ENCODE measurements at places on chromosomes 3 and 15.

DNA sequence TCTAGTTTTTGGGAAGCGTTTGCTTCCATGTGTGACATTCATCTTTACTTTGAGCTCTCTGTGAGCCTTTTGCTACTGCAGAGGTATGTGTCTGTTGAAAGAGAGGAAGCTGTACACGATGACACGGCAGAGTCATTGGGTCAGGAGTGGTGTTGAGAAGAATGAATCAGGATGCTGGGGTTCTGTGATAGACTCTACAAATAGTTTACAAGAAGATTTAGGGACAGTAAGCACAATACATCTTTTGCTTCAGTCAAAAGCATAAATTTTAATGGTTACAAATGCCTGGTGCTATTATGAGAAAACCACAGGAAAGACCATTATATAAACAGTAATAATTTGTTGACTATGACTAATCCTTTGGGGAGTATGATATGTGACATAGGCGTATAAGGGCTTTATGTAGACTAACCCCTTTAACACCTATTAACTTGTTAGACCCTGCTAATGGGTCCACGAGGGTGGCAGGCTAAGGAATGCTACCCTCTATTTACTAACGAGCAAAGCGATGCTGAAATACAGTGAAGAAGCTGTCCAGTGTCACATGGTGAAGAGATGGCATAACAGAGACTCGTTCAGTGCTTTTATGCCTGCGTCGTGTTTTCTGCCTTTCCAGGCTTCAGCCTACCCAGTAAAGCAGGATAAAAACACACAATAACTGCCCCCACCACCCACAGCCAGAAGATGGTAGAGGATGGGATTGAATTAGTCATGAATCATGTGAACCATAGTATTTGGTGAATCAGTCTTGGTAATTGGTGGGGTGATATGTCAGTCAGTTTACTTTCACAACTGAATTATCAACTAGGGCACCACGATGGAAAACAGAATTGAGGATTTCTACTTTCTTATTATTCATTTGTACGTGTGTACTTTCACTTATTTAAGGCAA, 118.8 kb downstream of the LPP start:
- H3K4me1 ChIP-seq = peaks cover 67% of the 10 kb centered on the region
- DNase-seq = no peak
- no peaks in the 10 kb centered on the region for H3K27me3 ChIP-seq

- H3K4me1 ChIP-seq = peaks cover 20% of the 10 kb centered on the region
- peak overlapping the region; percentile 91 for H3K4me3 ChIP-seq
- H3K36me3 ChIP-seq = no peaks in the 10 kb centered on the region
- peak overlapping the region; percentile 91 for H3K27ac ChIP-seq
- peak; percentile 66 for DNase-seq
Observed at GRCh38 chr15:68054628-68055223, 611 bp downstream of the PIAS1 start.

GRCh38 chr15:91238644-91239425, 138.8 kb downstream of the SV2B start:
- no peaks in the 10 kb centered on the region for H3K27me3 ChIP-seq
- no peak overlapping the region for H3K27ac ChIP-seq
- no peaks in the 10 kb centered on the region for H3K36me3 ChIP-seq
- H3K4me1 ChIP-seq = no peaks in the 10 kb centered on the region

GRCh38 chr15:101530224-101530958, 40.9 kb upstream of the PCSK6 start:
- H3K27me3 ChIP-seq = no peaks in the 10 kb centered on the region
- no peaks in the 10 kb centered on the region for H3K4me1 ChIP-seq
- H3K36me3 ChIP-seq = no peaks in the 10 kb centered on the region
- DNase-seq = no peak
- H3K27ac ChIP-seq = no peak overlapping the region

DNA sequence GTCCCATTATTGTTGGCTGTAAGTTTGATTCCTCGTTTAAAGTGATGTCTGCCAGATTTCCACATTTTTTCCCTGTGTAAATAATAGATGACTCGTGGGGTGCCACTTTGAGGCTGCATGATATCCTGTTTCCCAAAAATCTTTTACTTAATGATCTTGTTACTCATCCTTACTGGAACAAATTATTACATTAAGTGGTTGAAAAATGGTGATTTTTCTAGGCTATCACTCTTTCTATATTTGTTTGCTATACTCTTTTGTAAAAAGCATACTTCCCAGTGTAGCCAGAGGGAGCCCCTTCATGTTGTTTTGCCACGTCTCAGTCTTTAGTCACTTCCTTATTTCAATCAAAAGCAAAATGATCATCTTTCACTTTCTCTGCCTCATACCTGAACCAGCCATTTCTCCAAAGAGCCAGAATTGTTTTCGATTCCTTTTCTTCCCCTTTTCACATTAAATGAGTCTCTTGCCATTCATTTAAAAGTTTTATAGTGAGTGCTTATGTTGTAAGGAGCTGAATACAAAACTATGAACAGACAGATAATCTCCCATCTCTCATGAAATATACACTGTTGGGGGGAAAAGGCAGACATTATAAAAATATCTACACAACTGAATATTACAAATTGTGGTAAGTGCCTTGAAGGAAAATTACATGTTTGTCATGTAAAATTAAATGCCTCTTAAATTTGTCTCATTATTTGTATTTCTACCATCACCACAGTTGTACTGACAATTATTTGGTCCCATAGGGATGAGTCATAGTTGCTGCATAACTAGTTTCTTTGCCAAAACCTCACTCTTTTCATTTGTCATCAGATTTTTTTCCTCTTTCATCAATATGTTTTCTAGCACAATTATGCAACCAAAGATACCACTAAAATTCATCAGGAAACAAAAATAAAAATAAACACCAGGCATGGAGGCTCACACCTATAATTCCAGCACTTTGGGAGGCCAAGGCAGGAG, 41.5 kb downstream of the ADGRG7 start:
- no peak for DNase-seq
- H3K27ac ChIP-seq = no peak overlapping the region
- no peak overlapping the region for H3K4me3 ChIP-seq

DNA sequence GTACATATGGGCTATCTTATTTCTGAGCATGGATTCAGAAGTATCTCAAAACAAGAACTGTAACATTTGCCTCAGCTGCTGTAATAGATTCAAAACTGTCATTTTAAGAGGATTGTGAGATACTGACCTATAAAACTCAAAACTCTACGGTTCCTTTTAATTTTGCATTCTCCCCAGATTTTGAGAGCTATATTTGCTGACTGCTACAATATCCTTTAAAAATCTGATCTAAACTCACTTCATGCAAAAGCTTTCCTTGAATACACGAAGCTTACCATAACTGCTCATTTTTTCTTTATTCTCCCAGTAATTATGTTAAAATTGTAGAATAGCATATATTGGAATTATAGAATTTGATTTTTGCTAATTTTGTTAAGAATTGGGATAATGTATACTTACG, 158.7 kb upstream of the ROBO1 start:
- no peaks in the 10 kb centered on the region for H3K4me1 ChIP-seq
- no peak overlapping the region for H3K4me3 ChIP-seq
- H3K27me3 ChIP-seq = no peaks in the 10 kb centered on the region
- DNase-seq = no peak

- no peaks in the 10 kb centered on the region for H3K27me3 ChIP-seq
- no peak for DNase-seq
Observed at GRCh38 chr3:160702290-160702689, 25.3 kb downstream of the ARL14 start.

- H3K4me1 ChIP-seq = no peaks in the 10 kb centered on the region
- no peaks in the 10 kb centered on the region for H3K27me3 ChIP-seq
- no peak for DNase-seq
- H3K27ac ChIP-seq = no peak overlapping the region
Observed at GRCh38 chr3:159532577-159532976, 456.1 kb upstream of the IL12A start.

- no peak overlapping the region for H3K4me3 ChIP-seq
- no peaks in the 10 kb centered on the region for H3K27me3 ChIP-seq
- H3K27ac ChIP-seq = no peak overlapping the region
- H3K36me3 ChIP-seq = no peaks in the 10 kb centered on the region
Observed at GRCh38 chr15:55224892-55225291, 28.2 kb upstream of the RSL24D1 start.

- no peak overlapping the region for H3K4me3 ChIP-seq
- no peaks in the 10 kb centered on the region for H3K4me1 ChIP-seq
- H3K27me3 ChIP-seq = no peaks in the 10 kb centered on the region
- H3K27ac ChIP-seq = no peak overlapping the region
Observed at GRCh38 chr15:73894133-73894814, 20.9 kb downstream of the TBC1D21 start.

- H3K27ac ChIP-seq = no peak overlapping the region
- no peak overlapping the region for H3K4me3 ChIP-seq
- DNase-seq = no peak
- H3K4me1 ChIP-seq = no peaks in the 10 kb centered on the region
- H3K27me3 ChIP-seq = no peaks in the 10 kb centered on the region
Observed at GRCh38 chr3:183807209-183807728, 18.1 kb downstream of the MAP6D1 start.

DNA sequence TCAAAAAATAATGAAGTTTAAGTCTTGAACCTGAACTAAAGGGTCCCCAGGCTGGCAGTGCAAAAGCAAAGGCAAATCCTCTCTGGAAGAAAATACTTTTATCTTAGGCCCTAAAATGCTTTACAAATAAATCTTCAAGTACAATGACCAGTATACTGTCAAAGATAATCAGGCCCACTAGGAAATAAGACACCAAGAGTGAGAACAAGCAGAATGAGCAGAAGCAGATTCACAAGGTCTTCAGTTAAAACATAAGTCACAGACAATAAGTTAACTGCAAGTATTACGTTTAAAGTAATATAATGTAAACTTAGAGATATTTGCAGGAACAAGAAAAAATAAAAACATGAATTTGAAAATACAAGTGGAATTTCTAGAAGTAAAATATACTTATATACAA, 42.2 kb upstream of the IGSF10 start:
- H3K4me1 ChIP-seq = peaks cover 6% of the 10 kb centered on the region
- H3K4me3 ChIP-seq = no peak overlapping the region
- no peak overlapping the region for H3K27ac ChIP-seq
- no peak for DNase-seq
- H3K27me3 ChIP-seq = no peaks in the 10 kb centered on the region

GRCh38 chr3:103787164-103787871, 1352.5 kb downstream of the ZPLD1 start:
- H3K36me3 ChIP-seq = no peaks in the 10 kb centered on the region
- no peak overlapping the region for H3K27ac ChIP-seq
- H3K4me3 ChIP-seq = no peak overlapping the region
- DNase-seq = no peak
- peaks cover 2% of the 10 kb centered on the region for H3K4me1 ChIP-seq

- no peak overlapping the region for H3K4me3 ChIP-seq
- H3K36me3 ChIP-seq = no peaks in the 10 kb centered on the region
- DNase-seq = no peak
- H3K27me3 ChIP-seq = no peaks in the 10 kb centered on the region
Observed at GRCh38 chr3:83500422-83500821, 1458.4 kb upstream of the CADM2 start.

- H3K4me3 ChIP-seq = no peak overlapping the region
- H3K27me3 ChIP-seq = no peaks in the 10 kb centered on the region
- no peak for DNase-seq
- no peaks in the 10 kb centered on the region for H3K36me3 ChIP-seq
Observed at GRCh38 chr3:104604326-104605010, 762.2 kb upstream of the ALCAM start.

GRCh38 chr3:123351501-123351900, 97.4 kb downstream of the ADCY5 start:
- no peak for DNase-seq
- no peak overlapping the region for H3K4me3 ChIP-seq
- no peaks in the 10 kb centered on the region for H3K36me3 ChIP-seq
- no peaks in the 10 kb centered on the region for H3K27me3 ChIP-seq
- H3K4me1 ChIP-seq = peaks cover 70% of the 10 kb centered on the region

- H3K4me1 ChIP-seq = peaks cover 14% of the 10 kb centered on the region
- no peaks in the 10 kb centered on the region for H3K27me3 ChIP-seq
- DNase-seq = no peak
- H3K36me3 ChIP-seq = peaks cover 13% of the 10 kb centered on the region
Observed at GRCh38 chr15:90644952-90645725, 72.0 kb upstream of the BLM start.

DNA sequence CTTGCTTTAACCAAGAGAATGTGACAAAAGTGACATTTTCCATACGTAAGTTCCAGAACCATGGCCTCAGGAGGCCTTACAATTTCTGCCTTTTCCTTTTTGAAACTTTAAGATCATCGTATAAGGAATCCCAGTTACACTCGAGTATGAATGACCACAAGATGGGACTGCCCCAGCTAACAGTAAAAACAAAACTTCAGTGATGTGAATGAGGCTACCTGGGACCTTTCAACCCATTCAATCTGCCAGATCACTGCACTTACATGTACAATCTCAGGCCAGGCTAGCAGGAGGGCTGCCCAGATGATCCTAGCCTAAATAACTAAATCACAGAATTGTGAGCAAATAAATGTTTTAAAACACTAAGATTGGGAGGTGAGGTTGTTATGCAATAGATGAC, 328.8 kb downstream of the CNTN6 start:
- H3K27ac ChIP-seq = no peak overlapping the region
- no peaks in the 10 kb centered on the region for H3K27me3 ChIP-seq
- H3K36me3 ChIP-seq = no peaks in the 10 kb centered on the region
- no peaks in the 10 kb centered on the region for H3K4me1 ChIP-seq

DNA sequence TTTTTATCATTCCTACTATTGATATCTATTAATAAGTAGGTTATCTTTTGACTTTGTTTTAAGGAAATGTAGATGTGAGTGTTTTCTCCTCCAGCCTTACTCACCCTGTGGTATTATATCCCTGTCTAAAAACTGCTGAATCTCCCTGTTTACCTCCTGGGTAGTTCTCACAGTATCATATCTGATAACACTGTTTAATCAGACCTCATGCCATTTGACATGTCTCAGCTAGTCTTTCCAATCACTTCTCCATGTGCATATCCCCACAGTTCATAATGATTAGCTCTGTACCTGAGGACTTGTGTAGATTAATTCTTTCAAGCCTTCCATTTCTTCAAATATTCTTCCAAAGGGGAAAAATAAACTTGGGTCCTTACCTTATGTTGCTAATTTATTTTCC, 30.7 kb downstream of the DUOX2 start:
- H3K27me3 ChIP-seq = no peaks in the 10 kb centered on the region
- H3K27ac ChIP-seq = no peak overlapping the region
- no peaks in the 10 kb centered on the region for H3K4me1 ChIP-seq
- H3K36me3 ChIP-seq = no peaks in the 10 kb centered on the region
- no peak overlapping the region for H3K4me3 ChIP-seq
- DNase-seq = no peak

- no peaks in the 10 kb centered on the region for H3K4me1 ChIP-seq
- no peaks in the 10 kb centered on the region for H3K27me3 ChIP-seq
- H3K4me3 ChIP-seq = no peak overlapping the region
- no peak for DNase-seq
- H3K27ac ChIP-seq = no peak overlapping the region
Observed at GRCh38 chr15:31135523-31135922, 34.0 kb upstream of the TRPM1 start.

DNA sequence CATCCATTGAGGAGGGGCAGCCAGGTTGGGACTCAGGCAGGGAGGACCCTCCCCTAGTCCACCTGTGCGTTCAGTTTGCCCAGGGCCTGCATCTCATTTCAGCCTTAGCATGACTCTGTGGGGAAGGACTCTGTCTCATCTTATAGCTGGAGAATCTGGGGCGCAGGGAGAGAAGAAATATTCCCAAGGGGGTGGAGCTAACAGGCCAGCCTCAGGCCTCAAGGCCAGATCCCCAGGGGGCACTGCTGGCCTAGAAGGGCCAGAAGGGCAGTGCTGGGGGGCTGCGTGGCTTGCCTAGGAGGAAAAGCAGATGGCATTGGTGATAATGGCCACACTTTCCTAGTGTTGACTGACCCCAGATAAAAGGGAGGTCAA, 10.9 kb downstream of the AMOTL2 start:
- no peaks in the 10 kb centered on the region for H3K27me3 ChIP-seq
- DNase-seq = no peak
- peaks cover 91% of the 10 kb centered on the region for H3K36me3 ChIP-seq
- peaks cover 75% of the 10 kb centered on the region for H3K4me1 ChIP-seq
- H3K27ac ChIP-seq = peak overlapping the region; percentile 98
